ENCODE measurements at places on chromosomes 5 and 9. TPM values are rescaled to one million over a fixed set of nuclear protein-coding genes. Genes with fewer than 3 reads are reported as not detected.

DNA sequence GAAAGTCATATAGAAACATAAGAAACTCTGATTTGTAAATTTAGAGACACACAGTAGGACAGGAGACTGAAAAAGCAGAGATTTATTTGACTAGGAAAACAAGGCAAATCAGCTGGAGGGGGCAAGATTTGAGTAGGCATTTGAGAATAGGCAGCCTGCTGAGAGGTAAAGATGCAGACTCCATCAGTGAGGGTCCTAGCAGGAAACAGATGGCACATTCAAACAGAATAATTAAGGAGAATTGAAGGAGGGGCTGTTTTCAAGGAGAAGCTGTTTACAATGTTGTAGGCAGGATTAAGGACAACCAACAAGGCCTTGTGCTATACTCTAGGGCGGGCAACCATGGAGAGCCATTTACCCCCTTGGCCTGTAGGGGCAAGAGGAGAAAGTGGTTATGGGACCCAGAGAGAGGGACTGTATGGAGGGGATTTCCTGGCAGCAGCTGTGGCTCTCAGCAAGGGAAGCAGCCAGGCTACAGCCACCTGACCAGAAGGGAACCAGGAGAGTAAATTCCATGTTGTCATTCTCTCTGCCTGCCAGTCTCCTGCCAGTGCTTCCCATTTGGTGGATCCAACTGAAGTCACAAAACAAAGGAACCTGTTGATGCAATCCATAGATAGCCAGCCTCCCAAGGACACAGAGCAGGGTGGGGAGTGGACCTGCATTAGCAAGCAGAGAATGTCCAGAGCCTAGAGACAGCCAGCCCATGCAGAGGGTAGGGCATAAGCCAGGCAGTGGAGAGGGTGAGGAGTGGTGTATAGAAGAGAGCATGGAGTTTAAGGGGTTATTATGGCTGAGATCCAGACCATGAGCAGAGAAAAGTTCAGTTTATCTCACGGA is 38.2 kb downstream of the PAPPA start:
- H3K4me3 ChIP-seq = no peak overlapping the region
- DNase-seq = no peak
- peaks cover 62% of the 10 kb centered on the region for H3K4me1 ChIP-seq
- H3K36me3 ChIP-seq = peaks cover 54% of the 10 kb centered on the region

GRCh38 chr5:78983601-78984438 is 1.3 kb downstream of the ARSB start:
- peak overlapping the region; percentile 86 for H3K27ac ChIP-seq
- DNase-seq = no peak
- H3K4me1 ChIP-seq = peaks cover 33% of the 10 kb centered on the region
- peak overlapping the region; percentile 83 for H3K4me3 ChIP-seq
- no peaks in the 10 kb centered on the region for H3K27me3 ChIP-seq
- no peaks in the 10 kb centered on the region for H3K36me3 ChIP-seq

DNA sequence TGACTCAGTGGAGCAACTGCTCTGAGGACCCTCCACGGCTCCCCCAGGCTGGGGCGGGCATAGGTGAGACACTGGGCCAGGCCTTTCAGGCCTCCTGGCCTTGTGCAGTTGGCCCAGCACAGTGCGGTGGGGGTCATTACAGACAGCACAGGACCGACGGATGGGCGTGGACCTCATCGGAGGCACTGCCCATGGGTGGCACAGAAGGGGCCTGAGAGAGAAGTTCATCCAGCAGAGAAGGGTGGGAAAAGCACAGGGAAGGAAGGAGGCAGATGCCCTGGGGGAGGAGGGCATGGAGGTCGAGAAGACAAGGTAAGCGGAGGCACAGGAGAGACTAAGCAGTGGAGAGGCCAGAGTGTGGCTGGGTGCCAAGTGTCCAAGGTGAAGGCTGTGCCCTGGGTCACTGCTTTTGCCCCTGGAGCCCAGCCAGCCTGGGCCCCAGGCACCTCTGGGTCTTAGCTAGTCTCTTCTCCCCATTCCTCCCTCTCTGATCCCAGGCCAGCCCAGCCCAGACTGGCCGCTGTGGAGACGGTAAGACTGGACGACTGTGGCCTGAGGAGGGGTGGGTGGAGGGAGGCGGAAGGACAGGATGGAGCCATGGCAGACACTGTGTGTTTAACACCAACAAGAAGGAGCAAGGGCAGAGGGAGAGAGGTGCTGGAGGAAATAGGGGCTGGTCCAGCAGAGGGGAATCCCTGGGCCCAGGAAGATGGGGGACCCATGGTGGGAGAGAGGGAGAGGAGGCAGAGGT is 5.7 kb downstream of the IL3 start:
- no peak overlapping the region for H3K27ac ChIP-seq
- no peaks in the 10 kb centered on the region for H3K27me3 ChIP-seq
- H3K4me3 ChIP-seq = no peak overlapping the region
- H3K36me3 ChIP-seq = no peaks in the 10 kb centered on the region

Gene HNRNPK
- total RNA-seq = 497 TPM

DNA sequence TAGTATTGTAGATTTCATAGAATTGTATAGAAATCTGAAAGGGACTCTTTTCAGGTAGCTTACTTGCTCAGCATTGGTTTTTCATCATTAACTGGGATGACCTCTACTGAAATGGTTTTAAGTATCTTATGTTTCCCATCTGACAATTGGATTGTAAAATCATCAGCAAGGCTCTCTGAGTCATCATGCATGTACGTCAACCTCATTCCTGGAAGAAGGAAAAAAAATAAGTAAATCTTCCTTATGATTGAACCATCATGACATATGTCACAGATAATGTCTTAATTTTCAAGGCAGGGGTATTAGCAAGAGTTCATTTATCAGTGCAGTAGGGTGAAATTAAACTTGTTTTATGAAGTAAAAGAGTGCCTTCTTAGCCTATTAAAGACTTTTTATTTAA is 74.9 kb upstream of the CER1 start:
- H3K27me3 ChIP-seq = peaks cover 14% of the 10 kb centered on the region
- DNase-seq = no peak
- no peak overlapping the region for H3K27ac ChIP-seq
- no peaks in the 10 kb centered on the region for H3K4me1 ChIP-seq

DNA sequence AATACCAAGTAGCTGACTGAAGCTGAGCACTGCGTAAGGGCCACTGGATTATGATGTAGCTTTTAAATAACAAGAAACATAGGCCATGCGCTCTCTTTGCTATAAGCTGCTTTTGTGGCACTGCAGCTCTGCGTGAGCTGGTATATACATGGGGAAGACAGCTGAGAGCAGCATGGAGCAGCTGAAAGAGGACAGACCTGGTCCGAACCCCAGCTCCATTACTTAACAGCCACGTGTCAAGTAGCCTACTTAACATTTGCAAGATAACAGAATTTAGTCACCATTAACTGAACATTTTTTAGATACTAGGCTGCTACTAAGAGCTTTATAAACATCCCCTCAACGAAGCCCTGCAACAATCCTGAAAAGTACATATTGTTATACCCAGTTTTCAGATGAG is 69.3 kb downstream of the PTPN3 start:
- H3K36me3 ChIP-seq = peaks cover 7% of the 10 kb centered on the region
- no peak overlapping the region for H3K27ac ChIP-seq
- H3K4me1 ChIP-seq = peaks cover 3% of the 10 kb centered on the region
- H3K27me3 ChIP-seq = no peaks in the 10 kb centered on the region
- no peak for DNase-seq

Gene SLC34A3
- not detected for total RNA-seq

Measured in osteocyte (in vitro differentiated cells).